ENCODE measurements at places on chromosomes 5 and 9. TPM values are rescaled to one million over a fixed set of nuclear protein-coding genes. Genes with fewer than 3 reads are reported as not detected.

Gene STX17
- total RNA-seq, result 31.6 TPM

DNA sequence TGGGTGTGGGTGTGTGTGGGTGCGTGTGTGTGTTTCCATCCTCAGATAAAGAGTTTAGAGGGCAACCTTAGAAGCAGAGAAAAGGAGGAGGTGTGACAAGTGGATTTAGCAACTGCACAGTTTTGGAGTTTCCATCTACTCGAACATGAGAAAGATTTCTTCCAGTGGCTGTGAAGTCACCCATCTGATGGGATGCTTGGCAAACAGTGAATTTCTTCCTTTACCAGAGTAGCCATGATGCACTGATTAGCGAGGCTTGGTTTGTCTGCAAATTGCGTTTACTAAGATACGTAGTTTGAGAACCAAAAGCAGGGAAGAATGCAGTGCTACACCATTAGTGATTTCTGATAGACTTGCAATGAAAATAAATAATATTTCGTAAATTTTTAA, 791 bp upstream of the STARD4 start:
- no peak for DNase-seq

DNA sequence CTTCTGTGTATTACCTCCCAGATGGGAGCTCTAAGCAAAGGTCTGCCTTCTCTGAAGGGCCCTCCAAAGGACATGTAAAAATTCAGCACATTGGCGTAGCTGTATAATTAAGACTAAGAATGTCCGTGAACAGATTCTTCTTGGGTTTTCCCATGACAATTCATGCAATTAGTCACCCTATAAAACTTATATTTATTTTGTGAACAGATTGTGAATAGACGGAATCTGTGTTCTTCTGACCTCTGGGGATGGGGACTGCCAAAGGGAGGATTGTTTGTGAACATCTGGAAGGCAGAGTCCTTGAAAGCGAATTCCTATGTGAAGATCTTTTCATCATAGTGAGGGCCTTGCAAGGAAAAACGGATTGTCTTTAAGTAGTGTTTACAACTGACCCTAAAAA, 111.3 kb downstream of the EGFLAM start:
- no peak for DNase-seq

DNA sequence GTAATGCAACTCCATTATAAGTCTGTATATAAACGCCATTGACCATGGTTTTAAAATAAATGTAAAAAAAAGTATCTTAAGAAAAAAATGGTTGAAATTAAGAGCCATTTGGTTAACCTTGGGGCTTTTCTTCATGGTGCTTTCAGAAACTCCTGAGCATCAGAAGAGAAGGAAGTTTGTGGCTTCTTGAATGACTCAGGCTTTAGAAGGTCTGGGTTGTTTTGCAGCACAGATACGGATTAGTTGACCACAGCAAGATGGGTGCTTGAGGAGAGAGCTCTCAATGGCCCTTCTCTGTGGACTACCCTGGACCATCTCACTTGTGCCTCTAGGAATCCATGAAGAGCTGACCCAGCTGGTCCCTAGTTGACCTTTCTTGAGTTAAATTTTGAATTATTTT, 189.5 kb downstream of the TMEM38B start:
- DNase-seq, result no peak

- DNase-seq, result no peak
These were observed 4.5 kb upstream of the POU4F3 start for GRCh38 chr5:146334074-146334533.
